ENCODE measurements at places on chromosomes 4 and X.

GRCh38 chrX:36462142-36462541 lies 542.6 kb downstream of the CFAP47 start:
- no peak for DNase-seq

DNA sequence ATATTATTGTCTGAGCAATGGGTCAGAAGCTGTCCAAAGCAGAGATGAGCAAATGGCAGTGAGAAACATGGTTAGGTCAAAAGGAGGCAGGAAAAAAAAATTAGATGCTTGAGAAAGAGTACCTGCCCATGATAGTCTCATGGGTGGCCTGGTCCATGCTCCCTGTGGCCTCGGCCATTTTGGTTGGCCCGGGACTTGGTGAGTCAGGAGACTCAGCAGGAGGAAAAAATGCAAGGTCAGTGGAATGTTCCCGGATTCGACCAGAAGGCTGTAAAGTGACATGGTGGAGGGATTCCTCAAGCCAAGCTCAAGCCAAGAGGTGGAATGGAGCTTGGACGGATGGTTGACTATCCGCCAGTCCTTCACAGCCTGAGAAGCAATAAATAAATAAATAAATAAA lies 236.7 kb downstream of the ASMT start:
- DNase-seq = no peak

- no peak for DNase-seq
These were observed 73.5 kb downstream of the GPAT3 start for GRCh38 chr4:83609365-83609764.

DNA sequence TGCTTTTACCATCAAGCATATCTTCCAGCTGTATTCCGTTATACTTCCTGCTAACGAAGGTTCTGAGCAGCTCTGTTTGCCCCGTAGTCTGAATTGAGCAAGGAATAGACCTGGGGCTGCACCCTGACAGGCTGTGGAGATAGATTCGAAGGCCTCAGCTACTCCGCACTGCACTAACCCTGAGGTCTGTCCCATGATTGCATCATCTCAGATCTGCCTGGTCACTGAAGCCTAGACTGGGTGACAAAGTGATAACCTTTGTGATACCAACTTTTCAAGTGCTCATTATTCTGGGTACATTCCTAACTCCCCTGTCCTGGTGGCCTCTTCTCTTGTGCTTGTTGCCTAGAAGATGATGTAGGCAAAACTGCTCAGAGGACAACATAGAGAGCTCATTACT lies 29.9 kb upstream of the PGRMC1 start:
- no peak for DNase-seq

DNA sequence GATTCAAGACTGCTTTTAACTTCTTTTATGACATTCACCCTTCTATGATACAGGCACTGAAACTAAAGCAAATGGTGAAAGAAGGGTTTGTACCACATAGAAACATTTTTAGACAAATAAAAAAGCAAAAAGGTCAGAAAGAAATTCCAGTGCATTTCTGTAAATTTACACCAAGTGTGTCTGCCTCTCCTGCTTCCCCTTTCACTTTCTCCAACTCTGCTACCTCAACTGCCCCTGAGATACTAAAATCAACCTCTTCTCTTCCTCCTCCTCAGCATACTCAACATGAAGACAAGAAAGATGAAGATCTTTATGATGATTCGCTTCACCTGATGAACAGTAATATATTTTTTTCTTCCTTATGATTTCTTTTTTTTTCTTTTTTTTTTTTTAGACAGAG lies 187.9 kb downstream of the LRBA start:
- no peak for DNase-seq

- no peak for DNase-seq
These were observed 868.5 kb upstream of the SLIT2 start for GRCh38 chr4:19382993-19383756.

DNA sequence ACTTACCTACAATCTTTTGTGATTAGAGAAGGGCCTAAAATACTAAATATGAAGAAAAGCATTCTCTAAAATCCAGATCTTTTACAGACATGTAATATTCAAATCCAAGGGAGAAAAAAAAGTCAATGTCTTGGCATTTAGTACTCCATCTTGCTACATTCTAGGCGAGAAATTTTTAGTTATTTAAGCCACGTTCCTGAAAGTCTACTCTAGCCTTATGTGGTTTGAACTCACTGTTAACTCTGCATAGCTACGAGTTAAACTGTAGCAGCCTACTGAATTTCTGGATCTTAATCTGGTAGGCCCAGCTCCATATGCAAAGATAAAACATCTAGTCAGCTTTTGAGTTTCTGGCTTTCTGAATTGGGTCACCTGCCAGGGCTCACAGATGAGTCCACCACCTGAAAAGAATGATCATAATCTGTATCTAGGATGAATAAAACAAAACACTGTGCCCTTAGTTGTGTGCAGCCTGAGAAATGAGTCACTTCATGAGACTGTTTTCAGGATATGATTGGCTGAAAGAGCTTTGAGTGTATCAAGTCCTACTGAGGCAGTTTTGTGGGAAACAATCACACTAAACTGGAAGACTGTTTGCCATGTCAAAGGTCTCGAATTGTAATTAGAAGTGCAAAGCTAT lies 3.2 kb upstream of the NEK1 start:
- peak; percentile 60 for DNase-seq

GRCh38 chrX:71250841-71251240 lies 3.1 kb downstream of the ZMYM3 start:
- no peak for DNase-seq

GRCh38 chr4:74181219-74181618 lies 23.3 kb downstream of the MTHFD2L start:
- DNase-seq = no peak

GRCh38 chrX:44915361-44915868 lies 42.4 kb downstream of the KDM6A start:
- DNase-seq = no peak

DNA sequence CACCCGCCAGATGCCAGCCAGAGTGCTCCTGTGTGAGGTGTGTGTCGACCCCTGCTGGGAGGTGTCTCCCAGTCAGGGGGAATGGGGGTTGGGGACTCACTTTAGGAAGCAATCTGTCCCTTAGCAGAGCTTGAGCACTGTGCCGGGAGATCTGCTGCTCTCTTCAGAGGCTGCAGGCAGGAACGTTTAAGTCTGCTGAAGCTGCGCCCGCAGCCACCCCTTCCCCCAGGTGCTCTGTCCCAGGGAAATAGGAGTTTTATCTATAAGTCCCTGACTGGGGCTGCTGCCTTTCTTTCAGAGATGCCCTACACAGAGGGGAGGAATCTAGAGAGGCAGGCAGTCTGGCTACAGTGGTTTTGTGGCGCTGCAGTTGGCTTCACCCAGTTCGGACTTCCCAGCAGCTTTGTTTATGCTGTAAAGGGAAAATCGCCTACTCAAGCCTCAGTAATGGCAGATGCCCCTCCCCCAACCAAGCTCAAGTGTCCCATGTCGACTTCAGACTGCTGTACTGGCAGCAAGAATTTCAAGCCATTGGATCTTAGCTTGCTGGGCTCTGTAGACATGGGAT lies 80.8 kb downstream of the CCSER1 start:
- no peak for DNase-seq

- DNase-seq = no peak
These were observed 502.5 kb downstream of the SPRY1 start for GRCh38 chr4:123898946-123899666.

DNA sequence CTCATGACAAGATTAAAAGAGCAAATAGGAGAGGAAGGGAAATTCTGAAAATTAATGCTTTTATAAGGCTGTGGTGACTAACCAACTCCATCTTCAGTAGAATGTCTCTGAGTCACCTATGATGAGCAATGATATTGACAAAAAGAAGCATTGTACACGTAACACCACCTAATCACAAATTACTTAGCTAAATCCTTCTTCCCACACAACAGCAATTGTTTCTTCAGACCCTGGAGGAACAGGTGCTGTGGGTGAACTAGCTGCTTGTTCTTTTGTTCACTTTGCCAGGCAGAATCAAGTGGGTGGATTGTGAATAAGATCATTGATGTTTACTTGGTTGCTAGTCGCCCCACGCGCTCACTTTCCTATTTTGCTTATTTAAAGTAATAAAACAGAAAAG lies 315.5 kb downstream of the CAMK2D start:
- no peak for DNase-seq

GRCh38 chr4:64068096-64068495 lies 341.2 kb downstream of the TECRL start:
- no peak for DNase-seq

- DNase-seq = no peak
These were observed 80.7 kb downstream of the SYNPO2 start for GRCh38 chr4:118969359-118969758.

- no peak for DNase-seq
These were observed 9.6 kb upstream of the PPP3CA start for GRCh38 chr4:101356928-101357327.

- DNase-seq = no peak
These were observed 767.3 kb upstream of the TENM3 start for GRCh38 chr4:181475781-181476507.

GRCh38 chr4:67499799-67500198 lies 45.5 kb downstream of the CENPC start:
- DNase-seq = no peak

DNA sequence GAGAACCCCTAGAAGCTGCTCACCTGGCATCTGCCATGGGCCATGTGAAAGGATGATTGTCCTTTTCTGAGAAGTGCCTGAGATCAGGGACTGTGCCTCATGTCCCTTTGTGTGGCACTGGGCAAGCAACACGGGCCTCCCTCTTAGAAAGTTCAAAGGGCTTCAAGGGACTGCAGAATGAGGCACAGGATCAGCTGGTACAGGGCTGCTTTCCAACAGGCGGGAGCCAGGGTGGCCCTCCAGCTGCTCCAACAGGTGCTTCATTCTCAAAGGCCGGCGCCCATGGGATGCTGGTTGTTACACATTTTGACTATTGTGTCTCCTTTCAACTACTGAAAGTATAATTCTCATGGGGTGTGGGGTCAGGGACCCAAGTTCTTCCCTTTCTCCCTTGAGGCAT lies 114.7 kb downstream of the ENPP6 start:
- DNase-seq = no peak

GRCh38 chr4:123265443-123265842 lies 131.2 kb upstream of the SPRY1 start:
- no peak for DNase-seq

DNA sequence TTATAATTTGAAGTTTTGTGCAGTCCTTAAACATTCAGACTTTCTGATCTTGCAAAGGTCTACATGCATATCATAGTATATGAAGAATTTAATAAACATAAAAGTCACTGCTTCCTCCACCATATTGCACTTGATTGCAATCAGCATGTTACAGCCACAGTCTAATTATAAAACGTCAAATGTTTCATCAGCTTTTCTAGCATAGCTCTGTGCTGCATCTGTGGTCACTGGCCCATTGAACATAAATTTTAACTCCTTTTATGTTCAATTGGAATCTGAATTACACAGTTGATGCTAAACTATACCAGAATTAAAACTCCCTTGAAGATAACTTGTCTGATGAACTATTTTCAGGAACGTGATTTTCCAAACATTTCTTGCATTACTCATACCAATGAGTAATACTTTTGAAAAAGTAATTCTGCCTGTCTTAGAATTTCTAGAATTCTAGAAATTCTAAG lies 329.1 kb downstream of the GALNTL6 start:
- no peak for DNase-seq

Data from CD4-positive, alpha-beta T cell treated with Interleukin-4 for 4 hours (primary cell).